ENCODE measurements at places on chromosomes 16 and 17.

GRCh38 chr16:8173111-8173644 is 417.1 kb downstream of the TMEM114 start:
- ATAC-seq = no peak

- ATAC-seq = no peak
Measured at GRCh38 chr16:81008505-81008789, 1.4 kb downstream of the CENPN start.

DNA sequence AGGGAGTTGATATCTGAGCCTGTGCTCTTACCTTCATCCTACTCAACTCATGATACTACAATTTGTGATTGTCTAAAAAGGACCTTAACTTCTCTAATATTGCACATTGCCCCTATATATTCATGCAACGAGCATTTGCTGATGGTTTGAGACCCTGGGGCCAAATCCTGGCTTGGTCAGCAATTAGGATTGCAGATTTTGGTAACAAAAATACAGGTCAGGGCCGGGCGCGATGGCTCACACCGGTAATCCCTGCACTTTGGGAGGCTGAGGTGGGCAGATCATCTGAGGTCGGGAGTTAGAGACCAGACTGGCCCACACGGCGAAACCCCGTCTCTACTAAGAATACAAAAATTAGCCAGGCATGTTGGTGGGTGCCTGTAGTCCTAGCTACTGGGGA is 35.4 kb upstream of the HAPSTR1 start:
- ATAC-seq = no peak

- ATAC-seq = no peak
Measured at GRCh38 chr17:75589919-75590303, 2.3 kb downstream of the MYO15B start.

- peak; percentile 72 for ATAC-seq
Measured at GRCh38 chr16:50684823-50685461, 3.8 kb upstream of the SNX20 start.

GRCh38 chr16:71255721-71256120 is 25.2 kb upstream of the HYDIN start:
- no peak for ATAC-seq

DNA sequence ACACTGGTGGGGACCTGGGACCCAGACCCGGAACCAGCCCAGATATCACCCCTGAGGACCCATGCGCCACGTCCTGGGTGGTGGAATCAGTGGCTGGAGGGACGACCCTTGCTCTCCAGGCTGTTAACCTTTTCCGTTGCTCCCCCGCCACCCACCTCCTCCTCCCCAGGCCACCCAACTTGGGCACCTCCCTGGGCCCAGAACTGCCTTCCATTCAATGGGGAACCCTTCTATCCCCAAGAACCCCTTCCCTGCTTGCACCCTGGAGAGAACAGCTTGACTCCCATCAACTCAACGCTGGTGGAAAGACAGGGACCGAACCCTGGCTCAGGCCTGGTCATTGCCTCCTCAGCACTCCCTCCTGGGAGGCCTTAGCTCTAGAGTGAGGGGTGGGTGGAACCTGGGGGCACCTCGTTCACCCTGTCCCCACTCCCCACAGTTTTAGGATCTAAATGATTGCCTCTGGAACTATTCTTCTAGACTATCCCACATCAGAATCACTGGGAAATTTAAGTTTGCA is 5.7 kb upstream of the IL32 start:
- no peak for ATAC-seq

- peak; percentile 89 for ATAC-seq
Measured at GRCh38 chr17:42704837-42705494, 22.6 kb downstream of the CNTNAP1 start.

DNA sequence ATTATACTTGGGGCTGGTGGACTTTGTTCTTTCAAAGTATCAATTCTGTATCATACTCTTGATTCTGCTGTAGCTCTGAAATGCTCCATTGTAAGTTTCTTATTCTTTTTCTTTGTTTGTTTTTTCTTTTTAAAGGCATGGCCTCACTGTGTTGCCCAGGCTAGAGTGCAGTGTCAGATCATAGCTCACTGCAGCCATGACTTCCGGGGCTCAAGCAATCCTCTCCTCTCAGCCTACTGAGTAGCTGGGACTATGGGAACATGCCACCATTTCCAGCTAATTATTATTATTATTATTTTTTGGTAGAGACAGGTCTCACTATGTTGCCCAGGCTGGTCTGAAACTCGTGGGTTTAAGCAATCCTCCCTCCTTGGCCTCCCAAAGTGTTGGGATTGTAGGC is 38.9 kb upstream of the METTL9 start:
- no peak for ATAC-seq

DNA sequence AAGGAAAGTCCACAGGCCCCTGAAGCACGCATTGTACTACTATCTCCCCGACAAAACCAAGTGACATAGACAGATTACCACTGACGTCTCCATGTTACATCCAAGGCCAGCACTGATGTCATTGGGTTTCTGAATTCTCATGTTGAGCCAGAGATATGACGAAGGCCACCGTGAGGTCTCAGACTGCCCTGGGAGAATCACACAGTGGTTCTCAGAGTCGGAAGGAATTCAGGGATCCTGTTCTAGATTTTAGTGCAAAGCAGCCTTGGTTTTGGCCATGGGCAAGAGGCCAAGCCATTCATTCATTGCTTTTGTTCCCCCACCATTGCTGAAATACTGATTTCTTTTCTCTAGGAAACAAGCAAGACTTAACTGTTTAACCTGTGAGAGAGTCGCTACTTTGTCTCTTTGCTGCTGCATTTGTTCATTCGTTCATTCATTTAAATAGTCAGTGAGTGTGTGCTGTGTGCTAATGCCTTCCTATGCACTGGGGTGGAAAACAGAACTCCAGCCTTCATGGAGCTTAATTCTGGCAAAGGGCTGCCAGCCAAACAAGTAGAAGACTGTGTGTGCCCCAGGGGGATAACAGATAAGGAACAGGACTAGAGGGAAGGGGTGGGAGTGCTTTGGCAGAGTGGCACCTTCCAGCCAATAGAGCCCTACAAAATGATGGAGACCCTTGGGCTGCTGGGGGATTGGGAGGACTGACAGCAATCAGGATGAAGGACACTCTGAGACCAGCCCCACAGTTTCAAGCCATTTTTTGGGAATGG is 222.3 kb downstream of the MSI2 start:
- no peak for ATAC-seq

DNA sequence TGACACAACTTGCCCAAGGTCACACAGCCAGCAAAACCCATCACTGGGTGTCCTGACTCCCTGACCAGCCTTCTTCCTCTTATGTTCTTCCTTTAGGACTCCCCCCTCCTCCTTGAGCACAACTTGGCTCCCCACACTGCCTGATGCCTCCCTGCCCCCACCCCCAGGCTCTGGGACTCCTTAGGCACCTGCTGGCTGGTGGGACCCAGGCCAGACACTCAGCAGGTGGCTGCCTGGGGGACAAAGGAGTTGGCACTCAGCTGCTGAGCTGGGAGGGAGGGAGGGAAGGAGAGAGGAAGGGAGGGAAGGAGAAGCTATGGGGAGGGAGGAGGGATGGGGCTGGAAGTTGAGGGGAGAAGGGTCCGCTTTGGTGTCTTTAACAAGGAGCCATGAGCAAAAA is 8.0 kb downstream of the SEZ6 start:
- ATAC-seq = no peak

DNA sequence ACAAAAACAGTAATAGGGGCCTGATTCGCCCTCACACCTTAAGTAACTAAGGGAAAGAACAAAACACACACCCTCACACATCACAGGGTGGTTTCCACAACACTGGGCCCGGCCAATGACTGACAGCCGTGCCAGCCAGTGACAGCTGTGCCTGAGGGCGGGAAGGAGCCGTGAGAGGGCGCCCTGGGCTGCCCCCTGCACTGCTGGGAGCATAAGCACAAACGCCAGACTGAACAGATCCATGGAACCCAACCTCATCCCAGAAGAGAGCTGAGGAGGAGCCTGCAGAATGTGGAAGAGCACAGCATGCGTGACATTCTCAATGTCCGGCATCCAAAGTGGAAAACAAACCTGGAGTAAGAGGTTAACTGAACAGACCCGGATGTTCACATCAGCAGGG is 16.0 kb downstream of the CSNK1D start:
- ATAC-seq = peak; percentile 99

DNA sequence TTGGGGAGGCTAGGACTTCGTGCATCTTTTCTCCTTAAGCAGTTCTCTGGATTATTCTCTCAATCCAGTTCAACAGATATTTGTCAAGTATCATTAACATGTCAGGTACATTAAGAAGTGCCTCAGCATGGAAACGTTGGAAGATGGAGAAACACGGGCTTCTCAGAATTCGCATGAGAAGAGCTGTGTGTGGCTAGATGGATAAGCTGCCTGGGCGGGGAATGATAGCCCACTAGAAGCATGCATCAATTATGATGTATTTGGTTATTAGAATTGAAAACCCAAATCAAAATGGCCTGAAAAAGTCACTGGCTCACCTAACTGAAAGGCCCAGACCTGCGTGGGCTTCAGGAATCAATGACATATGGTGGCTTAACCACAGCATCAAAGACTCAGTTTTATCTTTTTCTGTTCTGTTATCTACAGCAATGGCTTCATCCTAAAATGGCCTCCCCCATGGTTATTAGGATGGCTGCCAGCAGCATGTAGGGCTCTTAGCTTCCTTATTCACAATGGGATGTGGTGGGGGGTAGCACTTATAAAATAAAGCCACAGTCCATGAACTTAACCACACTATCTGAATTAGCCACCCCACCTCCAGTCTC is 43.9 kb downstream of the MMD start:
- no peak for ATAC-seq

GRCh38 chr17:17354560-17355349 is 51.6 kb downstream of the NT5M start:
- peak; percentile 68 for ATAC-seq

DNA sequence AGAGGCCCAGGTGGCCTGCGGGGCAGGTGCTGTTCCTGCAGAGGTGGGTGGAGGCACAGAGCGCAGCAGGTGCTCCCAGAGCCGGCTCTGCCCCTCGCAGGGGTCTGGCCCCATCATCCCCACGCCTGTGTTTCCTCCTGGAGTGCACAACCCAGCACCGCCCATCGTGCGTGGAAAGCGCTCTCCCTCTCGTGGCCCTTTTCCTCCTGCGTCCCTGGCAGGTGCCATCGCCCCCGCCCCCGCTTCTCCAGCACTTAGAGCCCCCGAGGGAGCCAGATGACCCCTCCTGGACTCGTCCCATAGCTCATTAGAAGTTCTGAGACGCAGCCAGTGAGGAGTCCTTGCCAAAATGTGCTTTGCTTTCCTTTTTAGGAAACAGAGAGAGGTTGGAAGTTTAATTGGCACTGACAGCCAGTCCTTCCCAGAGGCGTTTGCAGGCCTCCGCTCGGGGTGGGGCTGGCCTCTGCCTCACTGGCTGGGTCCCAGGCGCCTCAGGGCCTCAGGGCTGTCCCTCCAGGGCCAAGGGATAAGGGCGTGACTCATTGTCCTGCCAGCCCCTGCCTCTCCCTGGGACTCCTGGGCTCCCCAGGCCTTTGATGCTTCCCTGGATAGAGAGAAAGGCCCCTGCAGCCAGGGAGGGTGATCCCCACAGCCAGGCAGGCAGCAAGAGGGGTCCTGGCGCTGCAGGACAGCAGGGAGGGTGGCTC is 32.2 kb upstream of the CHMP6 start:
- ATAC-seq = no peak

- no peak for ATAC-seq
Measured at GRCh38 chr17:70107441-70107840, 32.4 kb downstream of the KCNJ16 start.

DNA sequence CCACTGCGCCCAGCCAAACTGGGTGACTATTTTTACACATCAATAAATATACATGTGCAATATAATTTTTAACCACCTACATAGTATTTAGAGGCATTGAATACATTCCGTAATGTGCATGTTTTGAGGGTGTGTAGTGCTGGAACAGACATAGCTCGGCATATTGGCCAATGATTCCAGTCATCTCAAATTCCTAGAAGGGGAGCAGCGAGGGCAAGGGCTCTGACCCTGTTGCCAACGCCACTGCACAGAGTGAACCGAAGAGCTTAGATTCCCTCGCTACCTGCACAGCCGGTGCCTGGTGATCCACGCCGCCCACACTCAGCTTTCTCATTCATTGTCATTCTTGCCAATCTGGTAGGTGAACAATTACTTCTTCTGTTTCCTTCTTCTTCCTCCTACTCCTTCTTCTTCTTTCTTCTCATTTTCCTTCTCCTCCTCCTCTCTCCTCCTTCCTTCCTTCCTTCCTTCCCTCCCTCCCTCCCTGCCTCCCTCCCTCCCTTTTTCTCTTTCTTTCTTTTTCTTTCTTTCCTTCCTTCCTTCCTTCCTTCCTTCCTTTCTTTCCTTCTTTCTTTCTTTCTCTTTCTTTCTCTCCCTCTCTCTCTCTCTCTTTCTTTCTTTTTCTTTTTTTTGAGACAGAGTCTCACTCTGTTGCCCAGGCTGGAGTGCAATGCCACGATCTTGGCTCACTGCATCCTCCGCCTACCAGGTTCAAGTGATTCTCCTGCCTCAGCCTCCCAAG is 26.3 kb upstream of the ATP2A3 start:
- no peak for ATAC-seq

GRCh38 chr17:35130392-35130791 is 9.0 kb downstream of the FNDC8 start:
- no peak for ATAC-seq

DNA sequence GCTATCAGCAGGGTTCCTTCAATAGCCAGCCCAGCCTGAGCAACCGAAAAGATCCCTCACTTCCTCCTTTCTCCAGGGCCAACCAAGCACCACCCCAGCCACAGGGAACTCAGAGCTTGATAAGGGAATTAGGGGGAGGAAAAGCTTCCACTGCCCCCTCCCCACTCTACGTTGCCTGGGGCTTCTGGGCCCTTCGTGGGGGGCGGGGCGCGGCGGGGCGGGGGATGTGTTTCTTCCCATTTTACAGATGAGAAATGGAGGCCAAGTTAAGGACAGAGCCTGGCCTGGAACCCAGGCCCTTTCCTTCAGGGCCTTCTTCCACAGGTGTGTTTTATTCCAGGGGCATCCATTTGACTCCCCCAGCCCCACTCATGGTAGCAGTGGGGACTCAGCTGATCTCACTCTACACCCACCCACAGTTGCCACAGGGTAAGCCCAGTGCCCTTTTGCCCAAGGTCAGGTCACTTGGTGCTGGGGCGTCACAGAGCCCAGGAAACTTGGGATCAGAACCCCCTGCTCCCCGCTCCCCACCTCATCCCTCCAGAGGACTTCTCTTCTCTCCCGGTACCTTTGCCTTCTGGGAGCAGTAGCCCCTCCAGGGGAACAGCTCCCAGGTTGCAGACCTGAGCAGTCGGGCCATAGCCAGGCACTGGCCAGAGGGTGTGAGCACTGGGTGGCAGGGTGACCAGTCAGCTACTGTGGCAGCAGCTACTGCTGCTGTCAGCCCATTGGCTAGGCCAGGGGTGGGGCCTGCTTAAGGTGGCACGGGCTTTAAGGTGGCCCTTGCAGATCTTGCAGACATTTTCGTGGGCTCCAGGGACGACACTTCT is at the start of gene LDHD:
Gene LDHD, minus strand, starts transcription at position 700 of the 830 bp plus-strand sequence. Its CDS starts 60 bp downstream, at position 640.
- peak; percentile 72 for ATAC-seq

GRCh38 chr17:28474111-28474531 is 677 bp downstream of the SLC13A2 start:
- ATAC-seq = no peak

- ATAC-seq = no peak
Measured at GRCh38 chr16:87598431-87598830, 3.9 kb upstream of the JPH3 start.

Data from activated T-helper 17 cell treated with anti-CD3 and anti-CD28 coated beads, Interleukin-2, amount 50 U/mL, for 72 hours (primary cell).